ENCODE measurements at places on chromosomes 2 and 18.

- DNase-seq, result no peak
Observed at GRCh38 chr2:175169191-175169590, 1.2 kb upstream of the ATF2 start.

DNA sequence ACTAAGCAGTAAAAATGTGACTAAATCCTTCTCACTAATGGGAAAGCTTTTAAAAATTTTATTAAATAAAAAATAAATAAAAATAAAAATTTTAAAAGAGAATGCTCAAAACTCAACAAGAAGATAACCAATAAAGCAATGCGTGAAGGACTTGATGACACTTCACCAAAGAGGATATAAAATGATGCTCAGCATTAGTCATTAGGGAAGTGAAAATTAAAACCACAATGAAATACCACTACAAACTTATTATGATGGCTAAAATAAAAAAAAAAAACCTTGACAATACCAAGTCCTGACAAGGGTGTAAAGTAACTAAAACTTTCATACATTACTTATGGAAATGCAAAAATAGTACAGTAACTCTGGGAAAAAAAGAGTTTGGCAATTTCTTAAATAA lies 3.3 kb upstream of the WDR75 start:
- DNase-seq, result no peak

DNA sequence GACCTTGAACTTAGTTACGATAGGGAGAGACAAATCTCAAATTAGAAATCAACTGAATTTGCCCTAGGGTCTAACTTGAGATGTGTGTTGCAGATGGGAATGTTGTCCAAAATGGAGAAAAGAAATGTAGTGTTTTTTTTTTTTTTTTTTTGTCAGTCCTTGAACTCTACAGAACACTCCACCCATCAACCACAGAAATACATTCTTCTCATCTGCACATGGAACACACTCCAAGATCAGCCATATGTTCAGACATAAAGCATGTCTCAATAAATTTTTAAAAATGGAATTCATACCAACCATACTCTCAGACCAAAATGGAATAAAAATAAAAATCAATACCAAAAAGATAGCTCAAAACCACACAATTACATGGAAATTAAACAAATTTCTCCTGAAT lies 526.5 kb downstream of the FBXO15 start:
- no peak for DNase-seq

GRCh38 chr2:22600999-22601398 lies 784.0 kb upstream of the KLHL29 start:
- no peak for DNase-seq

- DNase-seq, result no peak
Observed at GRCh38 chr2:106904242-106904641, 18.3 kb upstream of the ST6GAL2 start.

- DNase-seq, result no peak
Observed at GRCh38 chr2:19543663-19544383, 185.4 kb upstream of the OSR1 start.

- DNase-seq, result peak; percentile 15
Observed at GRCh38 chr2:213232649-213233437, 51.4 kb upstream of the SPAG16 start.

DNA sequence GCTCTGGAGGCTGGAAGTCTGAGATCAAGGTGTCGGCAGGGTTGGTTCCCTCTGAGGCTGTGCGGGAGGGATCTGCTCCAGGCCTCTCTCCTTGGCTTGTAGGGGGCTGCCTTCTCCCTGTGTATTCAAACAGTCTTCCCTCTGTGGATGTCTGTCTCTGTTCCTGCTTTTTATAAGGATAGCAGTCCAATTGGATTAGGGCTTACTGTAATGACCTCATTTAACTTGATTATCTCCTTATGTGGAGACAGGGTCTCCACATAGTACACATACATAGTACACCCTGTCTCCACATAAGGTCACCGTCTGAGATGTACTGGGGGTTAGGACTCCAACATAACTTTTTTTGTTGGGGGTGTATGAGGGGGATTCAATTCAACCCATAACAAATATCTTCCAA lies 30.5 kb downstream of the TCF7L1 start:
- no peak for DNase-seq

- DNase-seq, result no peak
Observed at GRCh38 chr2:236639461-236640235, 70.0 kb downstream of the ACKR3 start.

- DNase-seq, result no peak
Observed at GRCh38 chr18:63648241-63648640, 4.2 kb upstream of the SERPINB4 start.

GRCh38 chr18:23958036-23958435 lies 56.5 kb upstream of the TTC39C start:
- DNase-seq, result no peak

GRCh38 chr2:144382849-144383248 lies 137.1 kb downstream of the ZEB2 start:
- DNase-seq, result peak; percentile 29

DNA sequence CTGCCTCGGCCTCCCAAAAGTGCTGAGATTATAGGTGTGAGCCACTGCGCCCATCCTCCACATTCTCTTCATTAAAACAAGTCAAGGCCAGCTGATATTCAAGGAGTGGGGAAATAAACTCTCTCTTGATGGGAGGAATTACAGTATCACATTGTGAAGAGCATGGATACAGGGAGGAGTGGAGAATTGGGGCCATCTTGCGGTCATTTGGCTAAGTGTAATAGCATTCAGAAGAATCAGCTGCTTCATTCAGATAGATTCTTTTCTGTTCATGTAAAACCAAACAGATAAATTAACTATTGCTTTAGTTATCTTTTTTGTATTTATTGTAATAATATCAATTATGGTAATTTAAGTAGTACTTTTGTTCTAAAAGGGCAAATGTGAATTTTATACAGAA lies 156.3 kb downstream of the UBR3 start:
- DNase-seq, result no peak
